Smooth muscle cell of the pulmonary artery (primary cell): ENCODE measurements at places on chromosomes 6 and 20. TPM values are rescaled to one million over a fixed set of nuclear protein-coding genes. Genes with fewer than 3 reads are reported as not detected.

Gene HEY2
- total RNA-seq = 0.63 and 0.78 TPM in 2 replicates

Gene PLEKHG1
- 0.59 and 2.4 TPM in 2 replicates for total RNA-seq

Gene DEFB124
- not detected in 2 replicates for total RNA-seq

Gene GNMT
- 0.13 and 0.36 TPM in 2 replicates for total RNA-seq

Gene GPLD1
- 0.33 and 0.46 TPM in 2 replicates for total RNA-seq

Gene TDP2
- 28.9 and 30.4 TPM in 2 replicates for total RNA-seq

Gene MATN4
- total RNA-seq = 0.03 TPM in 1 of 2 replicates, not detected in the other

Gene DLK2
- 0.20 and 0.86 TPM in 2 replicates for total RNA-seq

Gene MAP3K4
- 24.0 and 25.5 TPM in 2 replicates for total RNA-seq

Gene IL17A
- not detected in 2 replicates for total RNA-seq

Gene CDC40
- 16.1 and 22.0 TPM in 2 replicates for total RNA-seq

Gene MEI4
- total RNA-seq = not detected in 2 replicates

Gene SYCP2
- total RNA-seq = 0.36 and 1.2 TPM in 2 replicates

Gene COL9A1
- not detected in 2 replicates for total RNA-seq

Gene EEF1A2
- total RNA-seq = 2.3 and 3.5 TPM in 2 replicates

Gene SPO11
- total RNA-seq = not detected in 2 replicates

Gene SPEF1
- 0.13 and 0.20 TPM in 2 replicates for total RNA-seq

Gene FOXC1
- 8.2 and 19.5 TPM in 2 replicates for total RNA-seq

Gene CST1
- 0.63 and 31.1 TPM in 2 replicates for total RNA-seq

Gene C20orf202
- total RNA-seq = 0.07 TPM in 1 of 2 replicates, not detected in the other
